Stimulated activated CD4-positive, alpha-beta T cell treated with anti-CD3 and anti-CD28 coated beads, Interleukin-15, amount 100 ng/mL, for 1 hour (primary cell): ENCODE measurements at places on chromosomes 11 and 22.

- no peak for DNase-seq
These were observed 75.8 kb upstream of the SESN3 start for GRCh38 chr11:95306801-95307200.

DNA sequence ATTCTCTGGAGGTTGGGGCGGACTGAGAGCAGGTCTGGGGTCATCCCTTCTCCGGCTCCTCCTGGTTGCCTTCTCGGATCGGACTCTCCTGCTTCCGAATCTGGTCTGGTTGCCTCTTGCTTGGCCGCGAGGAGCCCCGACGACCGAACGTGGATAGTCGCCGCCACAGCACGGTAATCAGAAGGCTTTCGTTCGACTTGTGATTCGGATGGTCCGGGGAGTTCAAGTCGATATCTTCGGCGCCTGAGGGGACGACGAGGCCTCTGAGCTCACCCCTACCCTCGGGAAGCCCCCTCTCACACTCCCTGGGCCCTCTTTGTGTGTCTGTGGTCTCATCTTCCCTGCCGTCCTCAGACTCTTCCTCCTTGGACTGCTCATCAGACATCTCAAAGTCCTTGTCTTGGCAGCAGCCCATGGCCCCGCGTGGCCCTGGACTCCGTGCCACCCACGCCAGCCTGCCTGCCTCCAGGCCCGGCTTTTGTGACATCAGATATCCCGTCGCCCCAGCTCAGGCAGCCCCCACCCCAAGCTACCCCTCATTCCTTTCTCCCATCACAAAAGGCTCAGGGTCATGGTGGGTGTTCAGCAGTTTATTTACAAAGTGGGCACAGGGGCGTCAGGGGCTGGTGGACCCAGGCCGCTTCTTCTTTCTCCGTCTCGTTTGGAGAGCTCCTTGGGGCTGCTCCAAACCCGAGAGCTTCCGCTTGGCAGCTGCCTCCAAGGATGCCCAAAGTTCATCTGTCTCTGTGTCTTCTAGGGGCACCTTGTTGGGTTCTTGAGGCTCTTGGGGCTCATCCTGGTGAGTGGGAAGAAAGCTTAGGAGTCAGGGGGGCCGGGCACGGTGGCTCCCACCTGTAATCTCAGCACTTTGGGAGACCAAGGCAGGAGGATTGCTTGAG is at the start of gene TEX54:
TSS of gene TEX54 (minus strand) at position 506 of the 899 bp plus-strand sequence.
- DNase-seq = no peak

DNA sequence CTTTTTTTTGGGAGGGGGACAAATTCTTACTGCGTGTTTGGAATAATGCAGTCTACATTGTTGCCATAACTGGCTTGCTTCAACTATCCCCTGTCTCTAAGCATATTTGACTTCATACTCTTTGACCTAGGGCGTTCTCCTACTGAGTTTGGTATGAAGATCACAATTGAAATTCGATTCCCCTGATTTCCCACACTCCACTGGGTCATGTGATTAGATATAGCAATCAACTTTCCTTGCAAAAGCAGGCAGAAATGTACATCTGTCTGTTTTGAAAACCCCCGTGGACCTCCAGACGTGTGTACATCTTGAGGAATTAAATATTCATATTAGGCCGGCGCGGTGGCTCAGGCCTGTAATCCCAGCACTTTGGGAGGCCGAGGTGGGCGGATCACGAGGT is 13.8 kb upstream of the CARD18 start:
- no peak for DNase-seq

- no peak for DNase-seq
These were observed 20.1 kb upstream of the NCAM1 start for GRCh38 chr11:112941104-112941503.

DNA sequence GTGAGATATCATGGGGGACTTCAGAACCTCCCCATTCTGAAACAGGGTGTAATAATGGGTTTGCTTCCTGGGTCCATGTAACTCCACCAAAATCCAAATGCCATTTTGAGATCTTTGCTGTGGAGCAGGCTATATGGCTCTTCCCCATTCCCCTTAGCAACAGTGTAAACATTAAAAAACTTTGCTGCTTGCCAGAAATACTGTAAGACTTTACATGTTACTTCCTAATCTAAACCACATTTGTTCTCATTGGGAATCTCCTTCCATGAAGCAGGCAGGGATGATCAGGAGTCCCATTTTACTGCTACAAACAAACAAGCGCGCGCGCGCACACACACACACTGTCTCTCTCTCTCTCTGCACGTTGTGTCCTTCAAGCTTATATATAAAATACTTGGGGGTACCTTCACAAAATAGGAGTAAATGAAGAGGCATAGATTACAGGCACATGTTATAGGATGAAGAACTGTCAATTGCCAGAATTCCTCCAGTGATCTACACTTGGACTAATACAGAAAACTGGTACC is 86.5 kb downstream of the ANO3 start:
- no peak for DNase-seq

DNA sequence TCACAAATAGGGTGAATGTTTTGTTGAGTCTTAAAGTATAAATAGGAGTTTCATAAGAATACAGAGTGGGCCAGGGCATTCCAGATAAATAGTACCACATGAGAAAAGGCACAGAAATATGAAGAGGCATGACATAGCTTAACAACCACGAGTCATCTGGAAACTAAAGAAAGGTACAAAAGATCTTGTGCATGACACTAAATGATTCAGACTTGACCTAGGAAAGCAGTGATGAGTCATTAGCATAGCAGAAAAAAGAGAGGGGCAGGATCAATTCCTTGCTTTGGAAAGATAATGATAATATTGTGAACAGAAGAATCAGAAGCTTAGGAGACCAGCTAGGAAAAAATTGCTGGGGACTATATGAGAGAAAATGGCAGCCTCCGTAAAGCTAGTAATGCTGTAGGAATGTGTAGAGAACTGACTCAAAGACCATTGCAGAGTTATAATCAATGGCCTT is 47.6 kb upstream of the FIBIN start:
- DNase-seq = no peak

GRCh38 chr22:17920145-17920605 is 104.2 kb downstream of the MICAL3 start:
- no peak for DNase-seq

DNA sequence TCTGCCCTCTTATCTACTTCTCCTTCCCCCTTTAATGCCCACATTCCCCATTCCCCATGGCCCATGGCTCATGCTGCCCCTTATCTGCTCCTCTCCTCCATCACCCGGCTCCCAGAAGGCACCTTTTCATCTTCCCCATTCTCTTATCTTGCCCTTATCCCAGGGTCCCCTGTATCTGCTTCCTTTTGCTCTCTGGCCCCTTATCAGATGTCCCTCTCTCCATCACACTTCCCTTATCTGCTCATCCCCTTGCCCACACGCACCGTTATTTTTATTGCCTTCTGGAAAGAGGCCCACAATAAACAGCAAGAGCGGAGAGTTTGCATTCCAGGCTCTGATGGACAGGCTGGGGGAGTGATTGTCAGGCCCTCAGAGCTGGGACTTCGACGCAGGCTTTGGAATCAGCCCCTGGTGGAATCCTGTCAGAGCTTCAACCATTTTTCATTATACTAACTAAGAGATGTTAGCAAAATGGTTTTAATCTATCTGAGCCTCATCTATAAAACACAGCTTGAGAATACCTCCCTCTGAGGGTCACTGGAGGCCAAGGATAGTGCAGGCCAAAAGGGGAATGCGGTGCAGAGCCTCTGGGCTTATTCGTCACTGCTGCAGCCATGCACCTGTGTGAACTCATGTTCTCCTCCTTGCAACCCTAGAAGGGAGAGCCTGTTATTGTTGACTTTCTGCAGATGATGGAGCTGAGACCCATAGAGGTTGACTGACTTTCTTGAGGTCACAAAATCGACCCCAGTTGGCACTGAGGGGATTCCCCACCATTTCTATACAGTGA is 37.0 kb upstream of the LRRC55 start:
- no peak for DNase-seq

DNA sequence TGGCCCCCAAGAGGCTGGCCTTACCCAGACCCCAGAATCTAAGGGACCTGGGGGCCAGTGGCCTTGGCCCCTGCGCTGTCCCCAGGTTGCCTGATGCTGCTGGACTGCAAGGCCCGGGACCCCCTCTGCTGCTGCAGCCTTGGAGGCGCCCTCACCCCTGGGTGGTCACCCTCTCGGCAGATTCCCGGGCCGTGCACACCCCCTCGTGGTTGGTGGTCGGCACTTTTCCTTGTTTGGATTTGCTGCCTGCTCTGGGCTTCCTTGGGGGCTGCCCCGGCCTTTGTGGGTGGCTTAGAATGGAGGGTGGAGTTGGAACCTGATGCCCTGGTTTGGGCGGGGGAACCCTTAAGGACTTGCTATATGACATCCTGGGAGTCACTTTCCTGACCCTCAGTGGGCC is 5.3 kb downstream of the RIN1 start:
- DNase-seq = no peak

DNA sequence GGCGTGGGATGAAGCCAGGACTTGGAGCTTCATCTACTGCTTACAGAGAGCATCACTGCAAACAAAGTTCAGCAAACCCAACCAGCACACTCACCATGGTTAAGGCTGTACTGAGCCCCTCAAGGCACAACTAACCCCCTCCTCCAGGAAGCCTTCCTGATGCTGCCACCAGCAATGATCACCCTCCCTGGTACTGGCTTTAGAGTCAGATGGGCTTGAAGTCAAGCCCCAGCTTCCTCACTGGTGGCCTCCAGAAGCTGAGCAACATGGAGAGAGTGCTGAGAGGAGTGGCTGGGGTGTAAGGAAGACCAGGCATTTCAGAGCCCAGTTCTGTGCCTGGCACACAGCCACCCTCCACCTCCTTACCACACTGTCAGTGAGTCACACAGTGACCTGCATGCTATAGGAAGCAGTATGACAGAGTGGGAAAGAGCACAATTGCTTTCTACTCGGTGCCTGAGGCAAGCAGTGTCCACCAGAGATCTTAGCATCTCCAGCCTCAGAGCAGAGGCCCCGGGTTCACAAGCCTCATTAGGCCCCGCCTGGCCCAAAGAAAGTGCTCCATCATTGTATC is 24.7 kb upstream of the BAIAP2L2 start:
- no peak for DNase-seq

GRCh38 chr11:25423436-25424199 is 908.3 kb upstream of the ANO3 start:
- no peak for DNase-seq

- DNase-seq = no peak
These were observed 95.2 kb downstream of the ABTB2 start for GRCh38 chr11:34262531-34263081.

DNA sequence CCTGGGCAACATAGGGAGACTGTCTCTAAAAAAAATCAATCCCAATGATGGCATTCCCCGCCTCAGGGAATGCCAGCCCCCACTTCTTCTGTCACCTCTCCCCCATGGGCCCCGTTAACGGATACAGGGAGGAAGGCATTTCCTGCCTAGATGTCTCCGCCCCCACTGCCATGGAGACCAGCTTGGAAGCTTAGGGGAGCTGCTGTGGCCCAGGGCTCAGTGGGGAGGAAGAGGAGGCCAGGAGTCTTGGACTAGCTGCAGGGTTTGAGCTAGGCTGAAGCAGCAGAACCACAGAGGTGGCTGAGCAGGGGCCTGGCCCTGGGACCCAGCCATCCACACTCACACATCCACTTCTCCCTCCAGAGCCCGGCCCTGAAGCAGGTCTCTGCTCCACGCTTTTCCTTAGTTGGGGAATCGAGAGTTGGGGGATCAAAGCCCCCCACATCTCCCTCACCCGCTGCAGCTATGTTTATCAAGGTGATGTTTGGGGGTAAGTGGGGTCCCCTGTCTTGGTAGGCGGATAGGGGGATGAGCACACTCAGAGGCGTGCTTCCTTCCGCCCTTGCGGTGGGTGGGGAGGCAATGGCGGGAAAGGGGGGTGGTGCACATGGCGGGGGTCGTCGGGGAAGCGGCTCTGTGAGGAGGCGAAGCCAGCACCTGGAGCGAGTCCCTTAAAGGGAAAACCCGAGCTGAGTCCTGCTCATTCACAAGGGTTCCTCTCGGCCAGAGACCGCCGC is at the start of gene C22orf15:
TSS of gene C22orf15 (plus strand) at position 149 of the 737 bp plus-strand sequence. CDS start at position 466, 317 bp downstream.
- DNase-seq = no peak

DNA sequence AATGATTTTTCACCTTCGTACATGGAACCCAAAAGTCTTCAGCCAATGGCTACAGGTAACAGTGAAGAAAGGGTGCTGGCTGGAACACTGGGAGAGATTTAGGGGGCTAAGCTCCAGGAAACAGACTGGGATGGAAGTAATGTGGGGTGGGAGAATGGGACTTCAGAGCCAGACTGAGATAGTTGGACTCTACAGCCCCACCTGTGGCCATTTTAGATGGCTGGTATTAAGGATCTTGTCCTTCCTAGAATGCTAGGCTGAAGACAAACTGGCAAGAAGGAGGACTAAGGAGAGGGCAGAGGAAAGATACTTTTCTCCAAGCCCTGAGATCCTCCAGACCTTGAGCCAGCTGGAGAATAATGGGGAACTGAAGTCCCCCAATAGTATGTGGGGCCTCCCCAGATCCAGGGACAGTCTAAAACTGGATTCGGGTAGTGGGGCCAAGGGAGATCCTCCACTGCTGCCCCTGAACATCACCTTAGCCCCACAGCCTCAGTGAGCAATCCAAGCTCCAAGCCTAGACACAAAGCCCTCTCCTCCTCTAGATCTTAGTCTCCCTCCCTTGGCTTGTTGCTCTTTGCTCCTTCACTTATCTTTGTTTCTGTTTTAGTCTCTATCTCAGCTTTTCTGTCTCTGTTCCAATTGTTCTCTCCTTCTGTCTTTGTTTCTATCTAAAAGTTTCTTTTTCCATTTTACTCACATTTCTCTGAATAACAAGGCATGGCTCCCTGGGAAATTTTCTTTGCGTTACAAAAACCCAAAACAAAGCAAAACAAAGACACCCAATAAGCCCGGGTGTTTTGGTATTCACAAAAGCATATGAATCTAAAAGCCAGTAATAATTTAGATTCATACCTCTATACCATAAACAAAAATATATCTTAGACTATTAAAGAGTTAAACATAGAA is 16.2 kb upstream of the RRAS2 start:
- no peak for DNase-seq

DNA sequence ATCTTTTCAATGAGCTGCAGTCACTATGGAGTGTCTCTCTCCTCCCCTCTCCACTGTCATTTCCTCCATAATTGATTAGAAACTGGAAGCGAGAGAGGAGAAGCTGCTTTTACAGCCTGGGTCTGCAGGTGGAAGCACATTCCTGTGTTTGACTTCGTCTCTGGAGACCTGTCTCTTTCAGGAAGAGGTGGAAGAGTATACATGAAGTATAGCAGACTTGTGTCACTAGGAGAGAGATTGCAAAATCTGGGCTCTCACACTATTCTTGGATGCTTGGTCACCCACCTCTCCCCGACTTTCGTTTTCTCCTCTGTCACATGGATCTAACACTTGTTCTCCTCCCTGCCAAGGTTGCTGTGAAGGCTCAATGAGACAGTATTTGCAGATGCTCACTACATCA is 323.3 kb downstream of the NTM start:
- DNase-seq = no peak

DNA sequence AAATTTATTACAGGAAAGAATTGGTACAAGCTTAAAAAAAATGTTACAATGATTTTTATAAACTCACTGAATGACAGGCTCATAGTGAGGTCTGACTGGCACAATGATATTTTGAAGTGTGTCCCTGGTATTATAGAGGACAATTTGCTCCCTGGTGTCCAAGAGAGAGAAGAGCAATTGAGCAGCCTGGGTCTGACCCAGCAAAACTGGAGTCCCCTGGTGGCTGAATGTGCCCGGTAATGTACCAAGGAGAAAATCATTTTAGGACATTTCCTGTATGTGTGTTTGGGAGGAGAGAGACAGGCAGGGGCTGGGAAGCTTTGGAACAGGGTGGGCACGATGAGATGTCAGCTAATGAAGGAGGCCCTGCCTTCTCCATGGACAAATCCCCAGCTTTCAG is 125.3 kb downstream of the APOL5 start:
- DNase-seq = no peak

- no peak for DNase-seq
These were observed 10.0 kb upstream of the MYO7A start for GRCh38 chr11:77118086-77118485.
